ENCODE measurements at places on chromosomes 3 and 15. TPM values are rescaled to one million over a fixed set of nuclear protein-coding genes. Genes with fewer than 3 reads are reported as not detected.

GMPPB gene
- total RNA-seq: 21.3 TPM

TRH gene
- not detected for total RNA-seq

SAMD7 gene
- total RNA-seq: not detected

DHX30 gene
- 39.9 TPM for total RNA-seq

NDN gene
- 0.08 TPM for total RNA-seq

OIP5 gene
- total RNA-seq: 13.6 TPM

MST1R gene
- total RNA-seq: 7.5 TPM

TRPC1 gene
- 8.4 TPM for total RNA-seq

MESP1 gene
- total RNA-seq: 7.2 TPM

HDGFL3 gene
- total RNA-seq: 52.4 TPM

APH1B gene
- 24.3 TPM for total RNA-seq

JAGN1 gene
- total RNA-seq: 68.0 TPM

GOLGA6L4 gene
- total RNA-seq: 0.74 TPM

SCG5 gene
- 2.1 TPM for total RNA-seq

C3orf20 gene
- not detected for total RNA-seq

GXYLT2 gene
- total RNA-seq: 1.9 TPM

TEX55 gene
- total RNA-seq: 0.03 TPM

RARB gene
- 13.0 TPM for total RNA-seq

SLC12A8 gene
- 1.6 TPM for total RNA-seq

TTC21A gene
- total RNA-seq: 1.4 TPM

FOXB1 gene
- not detected for total RNA-seq

GAP43 gene
- not detected for total RNA-seq

BSN gene
- total RNA-seq: 0.13 TPM

GOLGA6L10 gene
- total RNA-seq: 0.40 TPM

RETNLB gene
- total RNA-seq: not detected

EXD1 gene
- total RNA-seq: not detected

SENP5 gene
- 8.7 TPM for total RNA-seq

SPRED1 gene
- 11.4 TPM for total RNA-seq
